ENCODE measurements at places on chromosomes 4 and X.

GRCh38 chrX:77389891-77390290 lies 57.3 kb upstream of the FGF16 start:
- DNase-seq, result no peak

DNA sequence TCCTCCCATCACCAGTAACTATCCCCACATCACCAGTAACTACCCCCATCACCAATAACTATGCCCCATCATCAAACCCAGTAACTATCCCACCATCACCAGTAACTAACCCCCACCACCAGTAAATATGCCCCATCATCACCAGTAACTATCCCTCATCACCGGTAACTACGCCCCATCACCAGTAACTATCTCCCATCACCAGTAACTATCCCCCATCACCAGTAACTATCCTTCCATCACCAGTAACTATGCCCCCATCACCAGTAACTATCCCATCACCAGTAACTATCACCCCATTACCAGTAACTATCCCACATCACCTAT lies 2.9 kb downstream of the ASMTL start:
- DNase-seq, result no peak

DNA sequence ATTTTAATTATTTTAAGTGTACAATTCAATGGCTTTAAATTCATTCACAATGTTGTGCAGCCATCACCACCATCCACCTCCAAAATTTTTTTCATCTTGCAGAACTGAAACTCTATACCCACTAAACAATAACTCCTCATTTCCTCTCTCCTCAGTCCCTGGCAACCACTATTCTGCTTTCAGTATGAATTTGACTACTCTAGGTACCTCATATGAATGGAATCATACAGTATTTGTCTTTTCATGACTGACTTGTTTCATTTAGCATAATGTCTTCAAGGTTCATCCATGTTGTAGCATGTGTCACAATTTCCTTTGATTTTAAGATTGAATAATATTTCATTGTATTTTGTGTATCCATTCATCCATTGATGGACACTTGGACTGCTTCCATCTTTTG lies 46.9 kb downstream of the KIF4A start:
- no peak for DNase-seq

GRCh38 chr4:6956087-6956433 lies 46.4 kb downstream of the TBC1D14 start:
- DNase-seq, result no peak

- no peak for DNase-seq
Observed at GRCh38 chrX:134936542-134936941, 54.2 kb upstream of the SMIM10 start.

GRCh38 chr4:71814433-71814832 lies 30.6 kb upstream of the GC start:
- no peak for DNase-seq

DNA sequence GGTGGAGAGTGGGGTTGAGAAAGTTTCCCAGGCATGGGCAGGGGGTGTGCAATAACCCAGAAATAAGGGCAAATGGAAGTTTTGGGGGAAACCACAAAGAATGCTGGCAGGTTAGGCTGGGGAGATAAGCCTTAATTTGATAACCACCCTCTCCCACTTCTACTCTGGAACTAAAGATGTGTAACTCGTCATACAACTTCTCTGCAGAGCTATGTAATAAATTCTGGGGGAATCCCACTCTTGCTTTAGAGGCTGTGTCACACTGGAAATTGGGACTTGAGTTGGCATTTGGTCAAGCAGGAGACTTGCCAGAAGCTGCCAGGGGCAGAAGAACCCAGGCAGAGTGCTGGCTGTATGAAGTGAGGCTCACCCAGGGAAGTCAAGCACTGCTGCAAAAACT lies 170.9 kb upstream of the CPEB2 start:
- no peak for DNase-seq

- DNase-seq, result no peak
Observed at GRCh38 chrX:46754586-46755061, 4.3 kb downstream of the SLC9A7 start.

DNA sequence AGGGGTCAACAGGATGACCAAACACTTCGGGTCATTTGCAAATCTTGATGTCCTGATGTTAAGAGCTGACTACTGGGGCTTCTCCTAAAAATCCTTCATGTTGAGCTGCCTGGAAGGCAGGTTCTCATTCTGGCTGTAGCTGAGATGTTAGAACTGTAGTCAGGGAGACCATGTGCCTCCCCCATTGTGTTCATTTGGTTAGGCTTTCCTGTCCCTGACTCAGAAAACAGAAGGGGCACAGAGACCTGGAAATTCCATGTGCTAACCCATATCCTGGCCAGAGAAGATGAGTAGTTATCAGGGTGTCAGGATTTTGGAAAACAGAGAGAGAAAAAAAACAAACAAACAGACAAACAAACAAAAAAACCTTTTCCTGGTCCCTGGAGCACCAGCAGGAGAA lies 177.5 kb downstream of the AR start:
- DNase-seq, result no peak
